Bronchus fibroblast of lung (primary cell): ENCODE measurements at places on chromosomes 2 and 18. TPM values are rescaled to one million over a fixed set of nuclear protein-coding genes. Genes with fewer than 3 reads are reported as not detected.

LOXL3 gene
- 10.1 and 10.7 TPM in 2 replicates for total RNA-seq

VIL1 gene
- not detected in 2 replicates for total RNA-seq

TLX2 gene
- 0.15 and 0.34 TPM in 2 replicates for total RNA-seq

CGREF1 gene
- 1.5 and 2.2 TPM in 2 replicates for total RNA-seq

UGT1A6 gene
- not detected in 2 replicates for total RNA-seq

CRACDL gene
- under 0.01 TPM in 1 of 2 replicates, not detected in the other for total RNA-seq

ARHGAP25 gene
- 0.30 and 0.34 TPM in 2 replicates for total RNA-seq

CIB4 gene
- not detected in 2 replicates for total RNA-seq

HRH4 gene
- not detected in 2 replicates for total RNA-seq

DSC3 gene
- 0.17 and 0.30 TPM in 2 replicates for total RNA-seq

GKN2 gene
- total RNA-seq: not detected in 2 replicates

STRADB gene
- 28.4 and 31.8 TPM in 2 replicates for total RNA-seq

IL1R2 gene
- total RNA-seq: 0.50 and 0.74 TPM in 2 replicates
